ENCODE measurements at places on chromosomes 12 and 14.

DNA sequence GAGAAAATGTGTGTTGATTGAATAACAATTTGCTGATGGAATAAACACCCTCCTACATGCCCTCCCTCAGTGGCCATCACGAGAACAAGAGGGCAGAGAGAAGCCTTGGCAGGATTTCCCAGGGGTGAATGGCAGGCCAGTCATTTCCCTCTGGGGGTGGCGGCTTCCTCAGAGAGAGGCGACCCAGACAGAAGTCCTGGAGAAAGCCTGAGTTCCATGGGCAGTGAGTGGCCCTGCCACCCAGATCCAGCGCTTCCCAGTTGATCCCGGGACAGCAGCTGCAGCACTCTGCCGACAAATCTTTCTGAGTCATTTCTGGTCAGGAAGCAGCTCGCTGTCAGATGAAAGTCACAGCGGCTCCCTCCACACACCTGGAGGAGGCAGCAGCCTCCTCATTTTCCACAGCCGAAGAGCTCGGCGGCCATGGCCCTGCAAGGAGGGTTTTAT is 123.0 kb downstream of the SCARB1 start:
- no peak for DNase-seq

GRCh38 chr12:103268831-103269514 is 226.8 kb downstream of the C12orf42 start:
- peak; percentile 96 for DNase-seq

DNA sequence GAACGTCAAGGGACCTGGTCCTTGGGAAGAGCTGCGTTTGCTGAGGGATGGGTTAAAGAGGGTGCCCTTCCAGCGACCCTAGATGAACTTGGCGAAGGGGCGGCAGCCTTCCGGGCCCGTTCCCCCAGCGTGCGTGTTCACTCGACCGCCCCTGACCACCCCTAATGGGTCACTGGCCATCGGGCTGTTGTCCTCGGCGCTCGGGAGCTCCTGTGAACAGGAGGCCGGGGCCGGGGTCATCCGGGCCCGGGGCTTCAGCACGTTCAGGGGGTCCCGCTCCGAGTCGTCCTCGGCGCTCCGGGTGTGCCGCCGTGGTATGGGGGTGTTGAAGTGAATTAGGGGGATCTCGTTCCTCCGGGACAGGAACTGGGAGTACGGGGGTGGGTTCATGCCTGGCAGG is 9.2 kb downstream of the FGF23 start:
- no peak for DNase-seq

- DNase-seq, result no peak
Measured at GRCh38 chr12:58479401-58479800, 440.9 kb downstream of the LRIG3 start.

GRCh38 chr12:97535582-97535981 is 73.0 kb downstream of the RMST start:
- DNase-seq, result no peak

DNA sequence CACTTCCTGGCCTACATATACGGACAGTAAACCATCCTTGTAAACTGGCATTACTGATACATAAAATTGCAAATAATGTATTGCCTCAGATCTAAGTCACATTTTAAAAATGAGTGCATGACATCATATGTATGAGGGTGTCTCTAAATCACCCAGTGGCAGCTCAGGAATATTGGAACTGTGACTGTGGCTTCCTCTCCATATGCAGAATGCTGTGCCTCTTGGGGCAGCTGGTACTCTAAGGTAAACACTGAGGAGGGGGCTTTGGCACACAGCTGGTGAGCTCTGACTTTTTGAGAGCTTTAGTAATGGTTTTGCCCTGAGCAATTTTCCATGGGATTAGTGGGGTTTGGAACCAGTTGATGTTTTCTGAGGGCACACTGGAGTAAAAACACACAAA is 263.7 kb downstream of the BMP4 start:
- no peak for DNase-seq

DNA sequence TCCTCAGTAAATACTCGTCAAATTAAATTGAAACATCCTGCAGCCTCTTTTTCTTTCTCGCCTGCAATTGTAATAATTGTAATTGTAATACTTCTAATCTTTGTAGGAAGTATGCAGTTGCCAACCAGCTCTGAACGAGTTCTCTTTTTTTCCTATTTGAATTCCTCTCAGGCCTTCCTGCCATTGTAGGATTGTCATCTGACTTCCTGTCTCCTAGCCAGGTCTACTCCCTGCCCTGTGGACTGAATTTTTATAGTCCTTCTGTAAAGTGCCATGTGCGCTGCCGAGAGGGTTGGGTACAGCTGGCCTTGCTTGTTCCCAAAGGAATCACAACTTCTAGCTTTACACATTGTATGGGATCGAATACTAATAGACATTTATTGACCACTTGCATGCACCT is 183.3 kb downstream of the SSPN start:
- DNase-seq, result no peak

GRCh38 chr12:30695199-30696102 is at the start of gene IPO8:
IPO8 (minus strand) TSS chr12:30695869; CDS start chr12:30695647, 222 bp downstream.
- DNase-seq, result peak; percentile 65

DNA sequence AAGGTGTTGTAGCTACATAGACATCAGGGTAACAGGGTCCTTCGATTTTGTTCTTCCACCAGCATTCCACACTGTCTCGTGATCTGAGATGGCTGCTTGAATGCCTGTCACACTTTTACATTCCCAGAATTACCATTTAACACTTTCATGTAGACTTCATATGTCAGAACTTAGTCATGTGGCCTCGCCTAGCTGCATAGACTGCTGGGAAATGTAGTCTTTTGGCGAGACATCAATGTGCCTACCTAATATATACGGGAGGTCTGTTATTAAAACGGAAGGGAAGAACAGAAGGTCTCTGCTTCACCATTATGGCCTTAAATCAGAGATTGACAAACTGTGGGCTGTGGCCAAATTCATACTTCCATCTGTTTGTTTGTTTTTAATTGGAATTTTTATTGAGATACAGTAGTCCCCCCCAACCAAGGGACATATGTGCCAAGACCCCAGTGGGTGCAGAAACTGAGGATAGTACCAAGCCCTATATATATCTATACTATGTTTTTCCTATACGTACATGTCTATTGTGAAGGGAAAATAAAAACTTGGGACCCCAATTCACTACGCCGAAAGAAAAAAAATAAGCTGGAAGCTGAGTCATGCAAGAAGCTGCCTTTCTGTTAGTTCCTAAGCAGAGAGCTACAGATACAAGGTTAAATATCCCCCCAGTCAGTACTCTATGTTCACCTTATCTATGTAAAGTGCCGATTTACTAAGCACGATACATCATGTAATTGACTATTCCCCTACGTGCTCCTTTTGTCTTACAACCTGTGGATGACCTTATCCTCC is 11.3 kb upstream of the HRK start:
- DNase-seq, result no peak

- no peak for DNase-seq
Measured at GRCh38 chr12:24544368-24544767, 404.5 kb downstream of the BCAT1 start.

DNA sequence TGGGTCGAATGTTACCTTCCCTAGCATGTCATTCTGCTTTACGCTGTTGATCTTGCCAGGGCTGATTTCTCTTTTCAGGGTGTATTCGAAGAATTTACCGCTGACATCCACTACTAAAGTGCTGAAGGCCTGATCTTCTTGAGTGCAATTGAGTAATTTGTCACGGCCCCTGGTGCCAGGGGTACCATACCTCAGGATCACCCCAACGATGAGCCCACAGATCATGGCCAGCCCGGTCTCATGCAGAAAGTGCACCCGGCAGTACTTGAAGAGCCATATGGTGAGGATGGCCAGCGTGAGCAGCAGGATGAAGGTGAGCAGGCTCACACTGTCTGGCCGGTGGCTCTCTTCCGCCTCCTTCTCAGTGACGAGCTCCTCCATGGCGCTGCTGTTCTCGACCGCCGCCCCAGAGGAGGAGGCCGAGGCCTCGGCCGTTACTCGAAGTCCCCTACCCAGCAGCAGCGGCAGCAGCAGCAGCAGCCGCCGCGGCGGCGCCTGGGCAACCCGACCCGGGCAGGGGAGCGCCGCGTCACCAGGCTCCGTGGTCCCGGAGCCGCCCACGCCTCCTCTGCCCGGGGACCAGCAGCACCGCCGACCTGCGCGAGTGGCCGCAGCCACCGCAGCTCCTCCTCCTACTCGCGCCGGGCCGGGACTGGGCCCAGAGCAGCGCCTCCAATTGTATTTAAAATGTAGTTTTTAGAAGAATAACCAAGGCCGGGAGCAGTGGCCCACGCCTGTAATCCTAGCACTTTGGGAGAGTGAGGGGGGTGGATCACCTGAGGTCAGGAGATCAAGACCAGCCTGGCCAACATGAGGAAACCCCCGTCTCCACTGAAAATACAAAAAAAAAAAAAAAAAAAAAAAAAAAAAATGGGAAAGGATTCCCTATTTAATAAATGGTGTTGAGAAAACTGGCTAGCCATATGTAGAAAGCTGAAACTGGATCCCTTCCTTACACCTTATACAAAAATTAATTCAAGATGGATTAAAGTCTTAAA is 58.5 kb upstream of the TMPO start:
- DNase-seq, result peak; percentile 12

DNA sequence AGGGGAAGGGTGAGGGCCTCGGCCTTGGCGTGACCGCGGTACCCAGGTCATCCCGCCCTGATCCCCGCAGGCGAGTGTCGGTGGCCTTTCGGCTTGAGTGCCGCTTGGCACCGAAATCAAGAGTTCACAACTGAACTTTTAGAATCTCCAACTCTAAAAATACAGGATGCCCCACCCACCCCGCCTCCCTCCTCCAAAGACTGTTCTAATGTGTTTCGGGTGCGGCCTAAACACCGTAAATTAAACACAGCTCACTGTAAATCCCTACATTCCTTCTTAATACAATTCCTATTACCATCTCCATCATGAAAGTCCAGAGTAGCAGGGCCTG is 11.4 kb downstream of the SCNN1A start:
- DNase-seq, result no peak

- DNase-seq, result no peak
Measured at GRCh38 chr12:43098766-43099550, 453.0 kb downstream of the ADAMTS20 start.

- DNase-seq, result no peak
Measured at GRCh38 chr12:30461026-30461615, 234.5 kb downstream of the IPO8 start.

DNA sequence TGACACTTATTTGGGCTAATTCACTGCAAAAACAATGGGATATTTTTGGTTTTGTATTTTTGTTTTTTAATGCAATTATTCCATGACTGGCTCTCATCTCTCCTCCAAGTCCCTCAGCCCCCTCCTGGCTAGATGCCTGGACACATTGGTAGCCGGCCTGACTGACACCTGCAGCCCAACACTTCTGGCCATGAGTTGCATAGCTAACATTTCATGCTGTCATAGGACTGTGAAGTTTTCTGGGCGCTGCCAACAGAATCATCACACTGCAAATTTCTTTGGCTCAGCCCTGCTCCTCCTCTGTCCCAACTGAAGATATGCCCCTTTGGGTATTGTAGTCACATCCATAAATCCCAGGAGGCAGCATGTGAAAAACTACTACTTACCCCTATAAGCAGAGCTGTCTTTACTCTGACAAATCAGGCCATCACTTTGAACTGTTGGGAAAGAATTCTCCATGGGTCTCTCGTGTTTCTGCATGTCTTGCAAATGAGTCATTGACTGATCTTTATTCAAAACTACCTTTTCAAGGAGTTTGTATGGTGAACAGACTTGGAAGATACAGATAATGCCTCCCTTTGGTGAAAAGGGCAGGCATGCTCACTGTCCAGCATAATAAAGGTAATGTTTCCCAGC is 126.7 kb upstream of the LGR5 start:
- DNase-seq, result no peak

- no peak for DNase-seq
Measured at GRCh38 chr12:84627593-84627992, 285.0 kb downstream of the SLC6A15 start.

DNA sequence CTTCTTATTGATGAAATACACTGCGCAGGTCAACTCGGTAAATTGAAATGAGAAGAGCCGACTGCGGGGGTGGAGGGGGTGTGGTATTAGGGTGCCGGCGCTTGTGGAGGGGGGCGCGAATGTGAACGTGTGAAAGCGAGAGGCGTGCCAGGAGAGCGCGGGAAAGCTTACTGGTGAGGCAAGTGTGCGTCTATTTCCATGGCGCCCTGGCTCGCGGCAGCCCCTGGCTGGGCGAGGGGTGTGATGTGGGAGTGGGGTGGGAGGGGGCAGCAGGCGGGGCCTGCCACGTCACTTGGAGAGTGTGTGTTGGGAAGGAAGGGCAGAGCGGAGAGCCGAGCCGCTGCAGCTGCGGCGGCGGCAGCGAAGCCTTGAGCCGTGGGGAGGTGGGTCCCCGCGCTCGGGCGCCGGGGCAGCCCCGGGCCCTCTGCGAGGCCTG is 88.8 kb downstream of the GALNT8 start:
- DNase-seq, result peak; percentile 45

DNA sequence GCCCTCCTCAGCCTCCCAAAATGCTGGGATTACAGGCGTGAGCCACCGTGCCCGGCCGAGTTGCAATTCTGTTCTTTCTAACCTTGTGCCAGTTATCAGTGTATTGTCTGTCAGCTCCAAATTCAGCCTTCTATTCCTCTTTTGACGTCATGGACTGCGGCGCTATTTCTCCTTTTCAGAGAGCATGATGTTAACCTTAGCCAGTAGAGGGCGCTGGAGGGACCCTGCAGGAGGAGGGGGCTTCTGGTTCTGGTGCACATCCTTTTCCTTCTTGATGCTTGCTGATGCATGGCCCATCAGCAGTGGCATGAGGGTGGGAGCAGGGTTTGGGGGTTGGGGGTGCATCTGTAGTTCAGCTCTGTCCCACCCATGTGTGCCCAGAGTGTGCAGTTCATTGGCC is 179.3 kb upstream of the RMST start:
- no peak for DNase-seq

GRCh38 chr12:124852911-124853427 is 10.7 kb downstream of the SCARB1 start:
- DNase-seq, result no peak

DNA sequence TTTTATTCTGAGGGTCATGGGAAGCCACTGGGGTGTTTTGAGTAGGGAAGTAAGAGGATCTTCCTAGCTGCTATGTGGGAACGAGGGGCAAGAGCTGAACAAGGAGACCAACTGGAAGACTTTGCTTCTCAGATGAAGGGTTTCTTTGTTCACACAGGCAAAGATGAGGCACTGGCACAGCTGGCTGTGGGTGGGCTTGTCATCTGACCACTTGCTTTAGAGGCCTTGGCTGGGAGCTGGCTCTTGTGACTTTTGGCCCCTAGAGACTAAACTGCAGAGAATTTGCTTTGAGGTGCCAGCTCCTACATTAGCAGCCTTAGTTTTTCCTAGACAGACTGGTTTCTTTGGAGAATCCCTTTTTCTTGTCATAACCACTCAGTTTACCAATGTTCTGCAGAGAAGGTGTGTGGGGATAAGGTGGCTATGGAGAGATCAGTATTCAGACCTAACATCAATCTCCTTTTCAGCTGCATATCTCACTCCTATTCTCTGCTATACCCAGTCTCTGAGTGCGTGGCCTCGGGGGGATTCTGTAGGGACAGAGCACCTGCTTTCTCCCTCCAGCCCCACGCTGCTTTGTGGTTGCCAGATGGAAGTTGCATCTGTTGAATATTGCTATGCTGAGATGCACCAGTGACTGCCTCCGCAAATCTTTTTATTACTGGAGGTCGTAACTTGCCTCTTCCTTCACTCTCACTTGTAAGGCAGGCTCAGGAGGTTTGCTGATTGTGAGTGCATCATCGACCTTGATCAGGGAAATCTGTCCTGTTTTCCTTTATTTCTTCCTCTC is 12.7 kb downstream of the PPP2R5C start:
- DNase-seq, result no peak

- no peak for DNase-seq
Measured at GRCh38 chr12:24928131-24928530, 20.8 kb downstream of the BCAT1 start.

GRCh38 chr14:74190927-74191575 is 48.2 kb upstream of the VSX2 start:
- no peak for DNase-seq

Measured in NCI-H748 treated with DMSO at 0.1 percent for 48 hours (cell line).